ENCODE measurements at places on chromosomes 6 and 20.

- DNase-seq = peak; percentile 93
These were observed 25.3 kb upstream of the KIF3B start for GRCh38 chr20:32252189-32252588.

- no peak for DNase-seq
These were observed 16.7 kb upstream of the VNN1 start for GRCh38 chr6:132730560-132730959.

GRCh38 chr6:43989581-43990146, 137.6 kb downstream of the MRPL14 start:
- no peak for DNase-seq

GRCh38 chr20:53872081-53872541, 198.3 kb downstream of the BCAS1 start:
- no peak for DNase-seq

GRCh38 chr6:161694995-161695394, 421.1 kb upstream of the AGPAT4 start:
- DNase-seq = no peak

- DNase-seq = no peak
These were observed 23.8 kb upstream of the FAM50B start for GRCh38 chr6:3825331-3825831.

DNA sequence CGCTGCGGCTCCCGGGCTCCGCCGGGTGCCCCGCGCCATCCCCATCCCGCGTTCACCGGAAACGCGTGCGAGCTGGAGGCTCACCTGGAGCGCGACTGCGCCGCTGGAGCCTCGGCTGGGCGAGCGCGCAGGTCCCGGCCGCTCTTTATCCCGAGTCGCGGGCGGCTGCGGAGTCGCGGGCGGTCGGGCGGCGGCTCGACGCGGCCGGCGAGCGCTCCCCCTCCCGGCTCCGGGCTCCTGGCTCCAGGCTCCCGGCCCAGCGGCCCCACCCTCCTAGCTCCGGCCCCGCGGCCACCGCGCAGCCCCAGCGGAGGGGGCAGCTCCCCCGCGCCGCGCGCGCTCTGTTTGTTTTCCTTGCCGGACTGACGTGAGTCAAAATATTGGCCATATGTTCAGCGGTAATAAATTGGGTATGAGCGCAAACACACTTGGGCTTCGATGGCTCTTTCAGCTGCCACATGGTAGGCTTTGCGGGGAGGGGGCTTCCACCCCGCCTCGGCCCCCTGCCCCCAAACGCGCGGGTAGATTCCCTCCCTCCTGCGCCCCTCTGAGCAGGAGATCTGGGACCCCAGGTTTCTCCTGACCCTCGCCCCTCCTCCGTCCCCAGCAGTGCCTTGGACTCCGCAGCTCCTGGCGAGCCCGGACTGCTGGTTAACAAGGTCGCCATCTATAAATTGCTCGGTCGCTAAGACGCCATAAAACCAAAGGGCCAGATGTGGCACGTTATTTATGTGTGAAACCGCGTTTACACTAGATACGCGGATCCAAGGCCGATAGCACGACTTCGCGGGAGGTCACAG, 8.8 kb upstream of the NKX2-2 start:
- peak; percentile 12 for DNase-seq

GRCh38 chr6:85273870-85274269, 176.0 kb upstream of the NT5E start:
- no peak for DNase-seq

- peak; percentile 76 for DNase-seq
These were observed 24.4 kb upstream of the SLCO4A1 start for GRCh38 chr20:62617711-62618483.

DNA sequence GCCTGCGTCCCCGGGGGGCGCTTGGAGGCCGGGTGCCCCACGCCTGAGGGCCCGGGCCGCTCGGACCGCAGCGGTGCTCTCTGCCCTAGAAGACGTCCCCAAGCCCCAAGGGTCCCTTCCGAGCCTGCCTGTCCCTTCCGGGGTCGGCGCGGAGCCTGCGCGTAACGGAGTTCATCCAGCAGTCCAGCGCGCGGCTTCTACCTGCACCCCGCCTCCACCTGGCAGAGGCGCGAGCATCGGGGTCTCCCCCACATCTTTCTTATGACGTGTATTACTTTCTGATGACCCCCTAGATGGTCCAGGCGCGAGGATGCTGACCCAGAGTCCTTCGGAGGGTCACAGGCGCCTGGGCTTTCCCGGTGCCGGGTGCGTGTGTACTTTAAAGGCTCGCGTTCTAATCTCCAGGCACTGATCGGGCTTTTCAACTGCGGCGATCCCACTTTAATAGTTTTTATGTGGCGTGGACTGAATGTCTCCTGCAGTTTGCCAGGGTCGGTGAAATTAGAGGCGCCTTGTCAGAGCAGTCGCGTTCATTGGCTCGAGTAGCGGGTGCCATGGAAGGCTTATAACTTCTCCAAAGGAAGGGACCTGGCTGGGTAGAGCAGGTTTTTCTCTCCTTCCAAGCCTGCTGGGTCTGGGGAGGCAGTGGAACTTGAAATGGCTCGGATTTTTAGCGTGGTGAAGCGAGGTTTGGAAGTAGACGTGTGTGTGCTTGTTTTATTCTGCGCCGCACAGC, 912 bp downstream of the EYA4 start:
- no peak for DNase-seq

DNA sequence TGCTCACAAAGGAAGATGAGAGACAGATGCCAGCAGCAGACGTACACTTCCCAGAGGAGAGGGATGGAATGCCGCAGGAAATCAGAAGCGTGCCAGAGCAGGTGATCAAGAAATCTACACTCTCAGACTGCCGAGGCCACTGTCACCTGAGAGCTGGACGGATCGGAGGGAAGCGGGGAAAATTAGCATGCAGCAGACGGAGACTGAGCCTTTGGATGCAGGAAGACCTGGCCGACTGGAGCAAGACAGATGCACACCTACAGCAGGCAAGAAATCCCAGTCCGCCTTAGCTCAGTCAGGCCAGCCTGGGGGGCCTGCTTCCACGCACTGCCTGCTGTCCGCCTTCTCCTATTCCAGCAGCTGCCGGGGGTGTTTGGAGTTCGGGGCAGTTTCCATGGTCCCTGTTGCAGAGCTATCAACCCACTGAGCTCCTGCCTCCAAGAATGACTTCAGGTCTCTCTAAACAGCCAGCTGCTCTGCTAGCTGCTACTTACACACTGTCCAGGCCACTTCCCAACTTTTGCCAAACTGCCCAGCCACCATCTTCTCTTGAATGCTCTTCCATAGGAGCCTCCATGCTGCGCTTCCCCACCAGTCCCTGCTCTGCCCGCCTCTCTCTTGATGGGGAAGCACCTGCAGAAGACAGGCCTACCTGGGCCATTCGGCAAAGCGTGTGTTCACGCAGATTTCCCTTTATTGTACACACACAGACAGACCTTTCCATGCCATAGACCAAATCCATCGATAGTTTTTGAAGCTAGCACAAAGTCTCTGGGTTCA, 368.5 kb downstream of the ZFAND3 start:
- no peak for DNase-seq

- DNase-seq = no peak
These were observed 37.2 kb downstream of the SLC22A2 start for GRCh38 chr6:160221423-160221822.

- DNase-seq = no peak
These were observed 7.0 kb downstream of the B4GALT5 start for GRCh38 chr20:49706630-49707091.

DNA sequence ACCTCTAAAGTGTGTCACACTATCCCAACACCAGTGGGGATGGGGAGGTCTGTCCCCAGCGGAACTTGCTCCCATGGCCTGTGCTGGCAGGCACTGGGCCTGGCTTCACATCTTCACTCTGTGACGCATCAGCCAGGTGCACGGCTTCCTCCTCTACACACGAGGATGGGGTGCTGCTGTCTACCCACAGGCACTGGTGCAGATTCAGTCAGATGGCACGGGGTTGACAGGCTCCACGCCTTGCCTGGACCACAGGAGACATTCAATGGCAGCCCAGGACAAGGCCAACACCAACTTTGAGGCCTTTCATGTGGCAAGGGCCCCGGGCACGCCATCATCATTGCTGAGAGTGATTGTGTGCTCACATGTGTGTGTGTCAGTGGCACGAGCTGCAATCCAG, 92.4 kb downstream of the TMEM242 start:
- DNase-seq = no peak

DNA sequence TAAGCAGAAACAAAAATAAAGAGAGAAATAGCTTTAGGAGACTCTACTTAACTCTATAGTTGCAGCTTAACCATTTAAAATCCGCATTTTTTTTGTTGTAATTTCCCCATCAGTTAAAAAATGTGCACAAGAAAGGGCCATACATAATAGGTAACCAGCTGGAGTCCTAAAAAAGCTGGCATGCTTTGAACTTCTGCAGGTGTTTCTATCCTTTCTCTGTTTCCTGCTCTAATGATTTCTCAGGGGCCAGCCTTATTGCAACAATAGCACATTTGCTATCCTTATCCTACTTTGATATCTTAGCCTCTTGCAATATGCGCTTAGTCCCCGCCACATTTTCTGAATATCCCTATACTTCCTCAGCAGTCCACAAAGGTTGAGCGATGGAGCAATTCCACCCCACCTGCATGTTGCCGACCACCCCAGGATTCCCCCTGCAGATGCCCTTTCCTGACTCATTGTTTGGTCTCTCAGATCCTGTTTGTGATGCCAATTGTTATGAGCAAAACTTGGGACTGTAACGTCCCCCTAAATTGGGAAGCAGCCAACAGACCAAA, 48.5 kb downstream of the TRIM27 start:
- no peak for DNase-seq

GRCh38 chr6:105900125-105900937, 185.8 kb upstream of the PRDM1 start:
- DNase-seq = peak; percentile 51

DNA sequence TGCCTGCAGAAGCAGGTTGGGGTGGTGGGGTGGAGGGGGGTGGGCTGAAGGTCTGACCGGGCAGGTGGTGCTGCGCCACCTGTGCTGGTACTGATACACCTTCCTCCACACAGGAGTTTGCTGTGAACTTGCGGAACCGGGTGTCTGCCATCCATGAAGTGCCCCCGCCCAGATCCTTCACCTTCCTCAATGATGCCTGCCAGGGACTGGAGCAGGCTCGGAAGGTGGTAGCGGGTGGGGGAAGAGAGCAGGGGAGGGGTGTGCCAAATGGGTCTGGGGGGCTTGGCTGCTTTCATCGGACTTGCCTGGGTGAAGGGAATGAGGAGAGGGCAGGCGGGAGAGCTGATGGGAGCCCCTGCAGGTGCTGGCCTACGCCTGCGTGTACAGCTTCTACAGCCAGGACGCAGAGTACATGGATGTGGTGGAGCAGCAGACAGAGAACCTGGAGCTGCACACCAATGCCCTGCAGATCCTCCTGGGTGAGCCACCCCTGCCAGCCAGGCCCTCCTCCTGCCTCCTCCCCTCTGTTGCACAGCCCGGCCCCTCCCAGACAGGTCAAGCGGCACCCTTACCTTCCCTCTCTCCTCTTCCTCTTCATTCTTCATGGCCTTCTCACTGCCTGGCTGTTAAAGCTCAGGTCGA, 6.7 kb downstream of the DNPH1 start:
- DNase-seq = no peak

DNA sequence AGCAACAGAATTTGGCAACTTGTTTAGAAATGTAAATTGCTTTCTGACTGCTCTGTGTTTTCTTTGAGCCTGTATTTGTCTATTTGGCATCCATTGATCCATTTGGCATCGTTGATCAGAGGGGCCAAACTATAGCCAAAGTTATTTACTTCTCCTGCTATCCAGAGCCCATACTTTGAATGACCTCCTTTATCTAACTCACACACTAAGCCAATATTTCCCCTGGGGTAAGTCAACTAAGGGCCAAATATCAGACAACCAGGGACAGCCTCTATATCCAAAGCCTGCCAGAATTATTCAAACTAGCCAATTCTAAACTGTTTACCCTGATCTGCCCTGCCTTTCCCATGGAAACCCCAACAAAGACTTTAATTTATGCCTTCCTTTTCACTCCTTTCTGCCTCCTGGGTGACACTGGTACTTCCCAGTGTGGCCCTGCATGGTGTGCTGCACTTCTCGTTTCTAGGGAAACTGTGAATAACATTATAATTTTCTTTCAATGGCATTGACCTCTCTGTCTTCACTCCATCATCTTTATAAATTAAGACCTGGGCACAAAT, 19.8 kb upstream of the ZNF184 start:
- no peak for DNase-seq

GRCh38 chr6:26020329-26021000, 57.9 kb downstream of the TRIM38 start:
- DNase-seq = peak; percentile 80

DNA sequence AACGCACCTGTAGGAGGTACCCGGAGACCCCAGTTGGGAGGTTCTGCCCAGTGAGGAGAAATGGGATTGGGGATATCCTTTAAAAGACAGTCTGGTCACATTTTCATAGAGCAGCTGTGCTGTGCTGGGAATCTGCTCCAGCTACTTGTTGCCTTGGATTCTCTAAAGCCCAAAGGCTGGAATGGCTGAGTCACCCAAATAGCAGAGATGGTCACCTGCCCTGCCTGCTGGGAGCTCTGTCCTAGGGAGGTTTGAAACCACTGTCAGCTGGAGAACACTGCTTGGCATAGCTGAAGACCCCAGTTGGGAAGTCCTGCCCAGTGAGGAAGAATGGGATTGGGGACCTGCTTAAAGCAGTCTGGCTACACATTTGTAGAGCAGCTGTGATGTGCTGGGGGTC, 34.8 kb upstream of the TFB1M start:
- DNase-seq = no peak

DNA sequence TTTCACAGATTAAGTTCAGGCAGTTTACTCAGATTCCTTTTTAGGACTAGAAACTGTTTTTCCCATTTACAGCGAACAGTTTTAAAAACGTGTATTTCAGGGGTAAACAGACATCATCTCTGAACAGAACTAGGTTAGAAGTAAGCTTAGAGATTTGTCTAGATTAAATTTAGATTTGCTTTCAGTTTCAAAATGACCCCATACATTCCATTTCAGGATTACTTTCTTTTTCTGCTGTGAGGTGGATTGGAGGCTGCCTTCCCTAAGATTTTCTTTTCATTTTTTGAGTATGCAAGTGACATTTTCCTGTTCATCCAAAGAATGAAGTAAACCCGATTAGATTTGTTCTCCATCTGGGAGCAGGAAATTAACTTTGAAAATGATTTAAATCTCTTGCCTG, 747.2 kb downstream of the KHDRBS2 start:
- DNase-seq = no peak

DNA sequence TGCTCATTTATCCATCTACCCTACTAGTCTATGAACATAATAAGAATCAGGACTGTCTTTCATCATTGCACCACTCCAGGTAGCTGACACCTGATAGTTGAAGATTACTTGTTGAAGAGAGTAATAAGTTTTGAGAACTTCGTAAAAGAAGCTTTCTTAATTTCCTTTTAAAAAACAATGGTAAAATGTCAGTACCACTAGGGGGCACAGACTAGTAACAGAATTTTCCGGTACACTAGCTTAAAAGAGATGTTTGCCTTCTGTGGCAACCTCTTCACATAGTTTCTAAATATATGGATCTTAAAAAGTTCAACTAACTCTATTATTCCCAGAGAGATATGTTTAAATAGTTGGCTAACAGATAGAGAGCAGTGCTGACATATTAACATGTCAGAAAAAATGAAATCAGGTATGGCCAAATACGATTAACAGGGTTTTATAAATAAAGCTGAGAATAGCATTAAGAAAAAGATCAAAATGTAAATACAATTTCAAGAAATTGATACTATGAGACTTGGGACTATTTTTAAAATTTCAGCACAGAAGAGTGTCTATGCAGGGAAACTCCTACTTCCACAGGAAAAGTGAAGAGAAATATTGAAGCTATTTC, 5.4 kb upstream of the KCNQ5 start:
- DNase-seq = no peak
